ENCODE measurements at places on chromosomes 2 and 18.

GRCh38 chr18:7370802-7371201 lies 139.9 kb downstream of the LRRC30 start:
- DNase-seq = no peak

DNA sequence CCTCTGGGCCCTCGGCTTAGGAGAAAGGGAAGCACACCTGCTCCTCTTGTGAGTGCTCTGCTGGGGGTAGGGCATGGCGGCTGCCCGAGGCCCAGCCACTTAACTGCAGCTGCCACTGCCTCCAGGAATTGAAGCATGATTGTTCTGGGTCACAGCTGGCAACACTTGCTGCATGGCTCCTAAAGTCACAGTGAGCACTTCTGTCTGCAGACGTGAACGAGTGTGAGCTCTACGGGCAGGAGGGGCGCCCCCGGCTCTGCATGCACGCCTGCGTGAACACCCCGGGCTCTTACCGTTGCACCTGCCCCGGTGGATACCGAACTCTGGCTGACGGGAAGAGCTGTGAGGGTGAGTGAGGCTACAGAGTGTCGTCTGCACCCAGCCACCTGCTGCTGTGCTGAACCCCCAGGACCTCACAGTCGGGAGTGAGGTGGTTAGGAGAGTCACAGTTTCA lies 44.4 kb downstream of the FBLN7 start:
- no peak for DNase-seq

DNA sequence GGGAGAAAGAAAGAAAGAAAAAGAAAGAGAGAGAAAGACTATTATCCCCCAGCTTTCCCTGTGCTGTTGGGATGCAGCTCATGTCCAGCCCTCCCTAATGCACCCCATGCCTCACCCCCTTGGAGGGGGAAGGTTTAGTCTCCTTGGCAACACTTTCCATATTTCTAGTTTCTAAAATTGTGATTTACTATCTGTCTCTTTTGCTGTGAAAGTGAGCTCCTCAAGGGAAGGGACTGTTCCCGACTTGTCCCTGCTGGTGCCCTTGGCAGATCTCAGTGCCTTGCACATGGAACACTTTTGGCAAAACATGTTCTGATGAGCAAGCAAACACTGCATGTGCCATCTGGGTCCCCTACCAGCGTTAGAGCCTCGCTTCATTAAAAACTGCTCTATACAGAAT lies 11.7 kb upstream of the NAPG start:
- DNase-seq = no peak

DNA sequence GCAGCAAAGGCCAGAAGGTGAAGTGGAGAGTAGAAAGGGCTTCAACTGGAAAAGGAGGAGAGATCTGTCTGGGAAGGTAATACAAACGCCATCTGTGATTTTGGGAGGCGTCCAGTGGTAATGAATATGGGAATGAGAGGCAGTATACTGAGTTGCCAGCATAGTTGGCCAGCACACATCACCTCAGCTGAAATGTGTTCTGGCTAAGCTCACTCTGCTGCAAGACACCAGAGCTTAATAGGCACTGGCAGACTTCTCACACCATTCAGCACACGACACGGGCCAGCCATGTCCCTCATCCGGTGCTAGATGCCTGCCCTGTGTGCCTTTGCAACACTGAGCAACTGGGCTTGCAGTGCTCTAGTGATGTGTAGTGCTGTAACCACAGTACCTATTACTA lies 277.1 kb downstream of the PIEZO2 start:
- no peak for DNase-seq

- no peak for DNase-seq
Measured at GRCh38 chr18:55402731-55403405, 185.1 kb downstream of the TCF4 start.

- no peak for DNase-seq
Measured at GRCh38 chr18:14970027-14970426, 222.1 kb downstream of the ANKRD30B start.

DNA sequence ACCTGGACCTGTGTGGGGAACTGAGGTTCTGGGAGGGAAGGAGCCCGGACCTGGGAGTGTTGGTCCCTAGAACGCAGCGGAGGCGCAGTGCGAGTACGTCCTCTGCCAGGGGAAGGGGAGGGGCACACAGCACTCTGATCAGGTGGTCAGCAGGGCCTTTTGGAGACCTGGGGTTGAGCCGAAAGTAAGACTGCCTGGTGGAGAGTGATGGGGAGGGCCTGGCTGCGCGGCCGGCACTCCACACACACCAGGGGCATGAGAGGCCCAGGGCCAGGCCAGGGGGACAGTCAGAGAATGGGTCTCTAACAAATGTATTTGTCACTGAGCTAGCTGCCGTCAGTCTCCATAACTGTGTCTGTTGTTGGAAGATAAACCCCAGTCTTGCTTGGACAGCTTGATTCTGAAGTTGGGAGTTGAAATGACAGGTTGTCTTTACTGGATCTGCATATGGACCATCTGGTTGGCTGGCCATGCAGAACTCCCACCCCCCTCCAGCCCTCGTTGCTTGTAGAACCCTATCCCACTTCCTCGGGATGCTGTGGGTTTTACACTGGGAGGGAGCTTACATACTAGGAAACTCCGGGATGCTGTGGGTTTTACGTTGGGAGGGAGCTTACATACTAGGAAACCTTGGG lies 75.4 kb upstream of the NFATC1 start:
- no peak for DNase-seq

DNA sequence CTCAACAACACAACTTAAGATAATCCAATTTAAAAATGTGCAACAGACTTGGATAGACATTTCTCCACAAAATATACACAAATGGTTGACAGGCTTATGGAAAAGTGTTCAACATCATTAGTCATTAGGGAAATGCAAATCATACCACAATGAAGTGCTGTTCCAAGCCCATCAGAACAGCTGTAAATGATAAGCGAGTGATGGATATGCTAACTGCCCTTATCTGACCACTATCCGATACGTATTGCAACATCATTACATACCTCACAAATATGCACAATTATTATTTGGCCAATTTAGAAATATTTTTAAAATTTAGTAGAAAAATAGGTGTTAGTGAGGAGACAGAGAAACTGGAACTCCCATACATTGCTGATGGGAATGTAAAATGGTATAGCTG lies 62.2 kb downstream of the PPP4R1 start:
- DNase-seq = no peak

- no peak for DNase-seq
Measured at GRCh38 chr18:56200381-56200911, 437.9 kb downstream of the TXNL1 start.

- no peak for DNase-seq
Measured at GRCh38 chr2:171509945-171510731, 12.1 kb upstream of the CYBRD1 start.

GRCh38 chr2:25335204-25335603 lies 6.5 kb downstream of the DNMT3A start:
- no peak for DNase-seq

DNA sequence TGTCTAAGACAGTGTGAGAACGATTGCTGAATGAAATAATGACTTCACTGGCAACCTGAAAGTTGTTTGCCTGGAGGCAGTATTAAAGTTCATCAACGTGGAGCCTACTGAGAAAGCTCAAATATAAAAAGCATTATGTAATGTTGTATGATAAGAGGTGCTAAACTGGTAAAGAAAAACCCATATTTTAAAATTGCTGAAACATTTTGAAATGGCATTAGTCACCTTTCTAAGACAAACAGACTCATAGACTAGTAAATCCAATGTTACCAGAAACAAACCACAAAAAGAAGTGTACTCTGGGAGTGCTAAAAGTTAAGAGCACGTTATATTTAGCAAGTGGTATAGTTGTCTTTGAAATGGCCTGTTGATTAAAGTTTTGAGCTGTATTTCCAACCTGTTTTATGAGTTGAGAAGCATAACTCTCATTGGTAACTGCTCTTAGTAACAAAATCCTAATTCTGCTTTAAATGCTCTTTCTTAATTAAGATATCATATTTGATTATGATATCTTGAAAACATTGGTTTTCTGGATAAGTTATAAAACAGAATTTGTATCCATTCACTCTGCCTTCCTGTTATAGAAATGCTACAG lies 62.7 kb downstream of the CYP1B1 start:
- DNase-seq = no peak

- no peak for DNase-seq
Measured at GRCh38 chr2:1394709-1395408, 18.4 kb upstream of the TPO start.

DNA sequence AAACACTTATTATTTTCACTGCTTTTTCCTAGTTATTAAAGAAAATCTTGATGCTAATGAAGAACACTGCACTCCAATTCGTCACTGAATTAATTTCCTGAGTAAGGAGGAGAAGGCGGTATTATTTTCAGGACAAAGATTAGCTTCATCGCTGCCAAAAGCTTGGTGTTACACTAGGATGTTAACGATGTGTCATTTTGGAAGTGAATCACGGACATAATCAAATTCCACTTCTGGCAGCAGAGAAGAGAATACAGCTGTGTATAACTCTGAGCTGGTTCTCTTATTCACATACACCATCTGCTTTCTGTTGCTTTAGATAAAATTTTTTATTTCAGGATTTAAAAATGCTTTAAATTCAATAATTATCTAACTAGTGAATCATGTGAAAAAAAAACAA lies 74.1 kb downstream of the SCG2 start:
- DNase-seq = no peak

DNA sequence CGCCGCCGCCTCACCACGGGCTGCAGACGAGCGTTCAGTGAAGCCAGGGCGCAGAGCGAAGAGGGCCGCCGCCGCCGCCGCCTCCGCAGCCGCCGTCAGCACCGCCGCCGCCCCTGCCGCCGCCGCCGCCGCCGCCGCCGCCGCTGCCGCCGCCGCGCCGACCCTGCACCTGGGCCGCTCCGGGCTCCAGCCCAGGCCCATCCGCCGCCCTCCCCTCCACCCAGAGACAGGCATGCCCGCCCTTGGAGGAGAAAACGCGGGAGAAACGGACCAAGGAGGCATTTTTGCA lies 3.0 kb downstream of the POU3F3 start:
- no peak for DNase-seq

DNA sequence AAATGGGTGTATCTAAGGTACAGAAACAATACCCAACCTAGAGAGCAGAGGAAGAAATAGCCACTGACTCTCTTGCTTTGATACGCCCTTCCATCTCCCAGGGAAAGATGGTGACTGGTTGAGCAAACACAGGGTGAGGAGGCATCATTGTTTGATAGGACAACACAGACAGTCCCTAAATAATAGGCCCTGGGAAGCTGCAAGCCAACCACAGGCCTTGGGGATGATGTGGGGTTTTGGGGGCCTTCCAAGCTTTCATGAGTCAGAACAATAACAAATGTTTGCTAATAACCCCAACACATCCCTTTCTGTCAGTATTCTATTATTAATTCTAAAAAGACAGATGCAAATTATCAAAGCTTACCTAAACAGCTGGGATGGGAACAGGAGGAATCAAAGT lies 9.8 kb downstream of the LGALSL start:
- no peak for DNase-seq

- DNase-seq = no peak
Measured at GRCh38 chr2:65053199-65053598, 3.0 kb upstream of the CEP68 start.

DNA sequence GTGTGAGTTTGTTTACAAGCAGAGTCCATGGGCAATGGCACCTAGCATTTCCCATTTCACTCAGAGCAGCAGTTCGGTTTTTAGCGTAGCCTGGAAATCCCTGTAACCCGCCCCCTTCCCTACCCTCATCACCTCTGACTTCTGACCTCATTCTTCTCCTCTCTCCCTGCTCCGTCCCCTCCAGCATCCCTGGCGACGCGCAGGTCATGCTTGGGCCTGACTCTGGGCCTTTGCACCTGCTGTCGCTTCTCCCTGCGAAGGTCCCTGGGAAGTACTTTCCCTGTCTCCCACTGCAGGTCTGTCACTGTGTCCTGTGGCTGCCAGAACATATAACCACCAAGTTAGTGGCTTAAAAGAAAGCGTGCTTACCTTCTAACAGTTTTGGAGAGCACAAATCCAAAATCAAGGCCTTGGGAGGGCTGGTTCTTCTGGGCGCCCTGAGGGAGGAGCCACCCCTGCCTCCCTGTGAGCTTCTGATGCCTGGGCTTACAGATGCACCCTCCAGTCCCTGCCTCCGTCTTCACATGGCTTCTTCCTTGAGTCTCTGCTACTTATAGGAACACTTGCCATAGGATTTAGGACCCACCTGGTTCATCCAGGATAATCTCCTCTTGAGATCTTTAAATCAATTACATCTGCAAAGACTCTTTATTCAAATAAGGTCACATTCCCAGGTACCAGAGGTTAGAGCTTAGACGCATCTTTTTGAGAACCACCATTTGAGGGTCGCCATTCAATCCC lies 8.1 kb upstream of the RAB17 start:
- DNase-seq = no peak

DNA sequence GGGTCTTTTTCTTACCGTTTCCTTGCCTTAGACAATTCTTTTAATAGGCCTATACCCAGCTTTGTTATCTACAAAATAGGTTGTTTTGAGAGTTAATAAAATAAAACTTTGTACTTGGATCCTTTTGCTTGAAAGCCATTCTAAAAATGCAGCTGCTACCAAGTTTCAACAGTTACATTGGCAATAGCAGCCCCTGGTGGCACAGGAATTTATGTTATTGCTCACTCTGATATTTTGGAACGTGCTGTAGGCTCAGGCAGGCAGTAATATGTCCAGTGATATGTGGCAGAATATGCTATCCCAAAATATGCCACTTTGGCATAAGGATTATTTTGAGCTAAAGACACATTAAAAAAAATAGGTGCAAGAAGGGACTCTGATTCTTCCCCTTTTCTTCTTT lies 6.7 kb upstream of the COMMD1 start:
- no peak for DNase-seq

GRCh38 chr2:113260991-113261390 lies 17.7 kb downstream of the PAX8 start:
- DNase-seq = no peak

DNA sequence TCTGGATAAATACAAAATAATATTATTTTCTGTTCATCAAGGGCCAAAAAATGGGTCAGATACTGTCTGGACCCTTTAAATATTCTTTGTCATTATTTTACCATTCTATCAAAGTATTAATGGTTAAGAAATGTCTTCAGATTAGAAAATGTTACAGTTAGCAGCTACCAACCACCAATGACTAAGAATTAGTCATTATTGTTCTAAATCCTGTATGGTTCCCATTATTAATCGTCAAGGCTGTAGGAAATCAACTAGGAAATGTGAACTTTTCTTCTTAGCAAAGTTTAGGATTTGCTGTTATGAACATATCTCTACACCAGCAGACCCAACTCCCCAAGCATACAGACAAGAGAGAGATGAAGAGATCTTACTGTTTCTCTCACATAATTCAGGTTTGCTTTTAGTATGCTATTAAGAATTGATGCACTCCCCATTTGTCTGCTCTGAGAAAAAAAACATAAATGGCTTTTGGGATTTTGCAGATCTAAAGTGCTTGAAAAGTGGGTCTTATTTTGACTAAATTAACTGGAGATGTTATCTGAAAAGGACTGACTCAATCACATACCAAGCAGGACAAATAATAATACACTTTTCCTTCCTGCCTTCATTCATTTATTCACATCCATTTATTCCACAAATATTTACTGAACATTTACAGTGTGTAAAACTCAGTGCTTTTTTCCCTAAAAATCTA lies 147.7 kb downstream of the PPP1R1C start:
- DNase-seq = no peak

- no peak for DNase-seq
Measured at GRCh38 chr2:177244244-177244771, 20.2 kb downstream of the NFE2L2 start.

All from amniotic stem cell (primary cell).